ENCODE measurements at places on chromosomes 6 and 20.

DNA sequence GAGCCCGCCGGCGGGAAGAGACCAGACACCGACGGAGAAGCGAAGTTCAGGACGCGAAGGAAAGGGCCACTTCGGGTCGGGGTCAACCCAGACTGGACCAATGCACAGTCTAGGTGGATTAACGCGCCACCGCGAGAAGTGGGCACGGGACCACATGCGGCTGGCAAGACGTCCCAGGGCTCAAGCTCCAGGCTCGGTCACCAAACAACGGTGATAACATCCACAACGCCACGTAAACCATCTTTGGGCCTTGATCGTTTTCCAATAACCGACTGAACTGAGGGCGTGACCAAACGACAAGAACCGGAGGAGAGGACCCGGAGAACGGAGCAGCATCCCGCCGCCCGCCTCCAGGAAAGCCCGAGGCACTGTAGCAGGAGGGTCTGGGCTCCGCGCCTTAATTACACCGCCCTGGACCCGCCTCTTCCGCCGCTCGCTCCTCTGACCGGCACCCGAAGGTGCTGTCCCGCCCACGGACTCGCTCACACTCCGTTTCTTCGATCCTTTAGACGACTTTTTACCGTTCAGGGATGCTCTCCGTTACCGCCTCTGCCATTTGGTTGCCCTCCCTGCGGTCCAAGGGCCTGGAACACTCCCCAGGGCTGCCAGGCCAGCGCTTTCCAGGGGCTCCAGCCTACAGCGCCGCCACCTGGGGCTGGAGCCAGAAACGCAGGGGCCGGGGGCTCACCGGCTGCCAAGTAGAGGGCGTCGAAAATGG lies 44.1 kb downstream of the DPPA5 start:
- H3K4me1 ChIP-seq: peaks cover 47% of the 10 kb centered on the region
- peak overlapping the region; percentile 71 for H3K4me3 ChIP-seq
- H3K36me3 ChIP-seq: 0 out of 2 replicates have a peak, but pooled peaks cover 4% of the 10 kb centered on the region
- peak; percentile 74 for DNase-seq
- H3K27ac ChIP-seq: peak overlapping the region; percentile 88
- no peaks in the 10 kb centered on the region for H3K27me3 ChIP-seq

DNA sequence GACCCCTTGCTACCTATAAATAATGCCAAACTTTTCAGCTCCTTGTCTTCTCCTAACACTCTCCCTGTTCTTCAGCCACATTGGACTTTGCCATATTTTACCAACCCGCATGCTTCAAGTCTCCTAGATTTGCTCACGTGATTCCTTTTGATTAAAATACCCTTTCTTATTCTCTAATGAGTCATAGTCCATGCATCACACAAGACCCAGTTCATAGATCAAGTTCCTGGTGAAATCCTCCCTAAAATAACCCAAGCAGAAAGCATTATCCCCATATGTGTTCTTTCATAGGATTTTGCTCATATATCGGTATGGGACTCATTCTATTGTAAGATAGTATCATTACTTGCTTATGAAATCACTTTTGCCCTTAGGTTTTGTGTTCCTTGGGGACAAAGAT lies 108.9 kb upstream of the STXBP5 start:
- no peaks in the 10 kb centered on the region for H3K4me1 ChIP-seq
- H3K4me3 ChIP-seq: no peak overlapping the region
- no peak for DNase-seq
- H3K27ac ChIP-seq: no peak overlapping the region

DNA sequence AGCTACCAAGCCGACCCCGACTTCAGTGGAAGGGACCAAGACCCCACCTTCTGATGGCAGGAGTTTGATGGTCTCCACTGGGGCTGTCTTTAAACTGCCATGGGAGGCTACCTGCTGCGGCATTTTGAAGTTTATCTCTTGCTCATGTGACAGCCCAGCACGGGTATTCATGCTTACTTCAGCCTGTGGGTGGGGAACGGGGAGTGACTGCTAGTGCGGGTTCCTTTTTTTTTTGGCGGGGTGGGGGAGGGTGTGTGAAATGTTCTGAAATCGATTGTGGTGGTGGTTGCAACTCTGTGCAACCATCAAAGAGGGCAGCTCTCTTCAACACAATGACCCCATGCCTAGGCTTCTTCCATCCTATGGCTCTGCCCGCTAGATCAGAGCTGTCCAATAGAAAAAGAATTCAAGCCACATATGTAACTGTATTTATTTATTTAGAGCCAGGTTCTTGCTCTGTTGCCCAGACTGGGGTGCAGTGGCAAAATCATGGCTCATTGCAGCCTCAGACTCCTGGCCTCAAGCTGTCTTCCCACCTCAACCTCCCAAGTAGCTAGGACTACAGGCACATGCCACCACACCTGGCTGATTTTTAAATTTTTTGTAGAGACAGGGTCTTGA lies 53.7 kb downstream of the PPP1R16B start:
- H3K36me3 ChIP-seq: no peaks in the 10 kb centered on the region
- no peak for DNase-seq
- H3K4me1 ChIP-seq: no peaks in the 10 kb centered on the region
- H3K4me3 ChIP-seq: no peak overlapping the region
- no peaks in the 10 kb centered on the region for H3K27me3 ChIP-seq

DNA sequence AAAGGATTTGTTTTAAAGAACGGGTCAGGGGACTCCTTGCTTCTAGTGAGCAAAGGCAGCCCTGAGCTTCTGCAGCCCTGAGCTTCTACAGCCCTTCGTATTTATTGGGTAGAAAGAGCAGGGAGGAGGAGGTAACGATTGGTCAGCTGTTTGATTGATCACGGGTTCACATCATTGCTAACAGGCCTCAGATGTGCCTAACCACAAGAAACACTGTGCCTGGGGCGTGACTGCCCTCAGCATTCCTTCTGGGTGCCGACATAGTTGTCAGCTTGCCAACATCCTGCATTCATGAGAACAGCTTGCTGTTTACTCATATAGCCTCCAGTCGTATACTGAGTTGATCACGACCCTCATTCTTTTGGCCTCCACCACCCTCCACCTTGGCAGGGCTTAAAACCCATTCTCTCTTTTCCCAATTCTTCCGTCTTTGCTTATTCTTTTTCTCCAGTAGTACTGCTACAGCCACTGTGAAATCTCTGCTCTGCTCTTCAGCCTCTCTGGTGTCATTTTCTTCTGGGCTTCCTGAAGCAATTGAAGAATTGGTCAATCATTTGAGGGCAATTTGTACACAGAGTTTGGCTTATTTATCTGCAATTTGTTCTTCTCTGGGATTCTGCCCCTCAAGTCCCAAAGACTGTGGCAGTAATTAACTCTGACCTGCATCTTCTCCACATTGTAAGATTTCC lies 25.4 kb upstream of the NOP56 start:
- H3K27ac ChIP-seq: no peak overlapping the region
- DNase-seq: no peak
- no peaks in the 10 kb centered on the region for H3K36me3 ChIP-seq
- H3K4me1 ChIP-seq: no peaks in the 10 kb centered on the region
- peaks cover 13% of the 10 kb centered on the region for H3K27me3 ChIP-seq
- no peak overlapping the region for H3K4me3 ChIP-seq

DNA sequence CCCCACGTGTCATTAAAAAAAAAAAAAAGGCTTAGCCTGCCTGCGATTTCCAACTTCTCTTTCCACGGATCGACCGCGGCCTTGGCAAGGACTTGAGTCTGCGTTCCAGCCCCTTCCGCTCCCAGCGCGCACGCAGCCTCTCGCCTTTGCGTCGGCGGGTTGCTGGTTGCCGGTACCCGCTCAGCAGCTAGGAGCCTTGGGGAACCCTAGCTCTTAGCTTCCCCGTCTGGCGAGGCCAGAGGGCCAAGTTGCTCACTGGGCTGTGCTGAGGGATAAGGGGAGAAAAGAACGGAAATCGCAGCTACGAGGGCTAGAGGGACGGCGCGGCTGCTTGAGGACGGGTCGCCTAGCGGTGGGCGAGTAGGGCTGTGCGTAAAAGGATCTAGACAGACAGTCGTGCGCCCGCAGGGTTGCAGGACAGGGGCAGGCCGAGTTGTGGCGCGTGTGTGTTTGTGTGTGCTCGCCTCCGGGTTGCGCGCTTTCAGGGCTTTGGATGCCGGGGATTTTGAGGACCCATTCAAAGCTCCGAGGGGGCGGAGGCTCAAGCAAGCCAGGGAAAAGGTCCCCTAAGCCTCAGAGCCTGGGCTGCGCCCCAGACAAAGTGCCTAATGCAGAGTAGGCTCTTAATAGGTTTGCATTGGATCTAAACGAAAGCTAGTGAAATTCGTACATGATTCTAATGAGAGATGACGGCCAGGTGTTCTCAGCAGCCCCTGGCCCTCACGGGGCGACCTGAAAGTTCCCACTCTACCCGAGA lies 40.5 kb upstream of the OSTM1 start:
- peaks cover 39% of the 10 kb centered on the region for H3K27me3 ChIP-seq
- peaks cover 15% of the 10 kb centered on the region for H3K4me1 ChIP-seq
- H3K36me3 ChIP-seq: no peaks in the 10 kb centered on the region
- H3K4me3 ChIP-seq: no peak overlapping the region
- DNase-seq: peak; percentile 14
